Progenitor cell of endocrine pancreas (in vitro differentiated cells): ENCODE measurements at places on chromosomes 5 and 9.

- no peak overlapping the region for H3K4me3 ChIP-seq
- H3K27ac ChIP-seq: no peak overlapping the region
- no peaks in the 10 kb centered on the region for H3K27me3 ChIP-seq
- peaks cover 2% of the 10 kb centered on the region for H3K4me1 ChIP-seq
- H3K36me3 ChIP-seq: peaks cover 7% of the 10 kb centered on the region
Measured at GRCh38 chr9:121671612-121672155, 20.2 kb downstream of the DAB2IP start.

- no peaks in the 10 kb centered on the region for H3K36me3 ChIP-seq
- peaks cover 17% of the 10 kb centered on the region for H3K27me3 ChIP-seq
- no peak overlapping the region for H3K27ac ChIP-seq
- no peak overlapping the region for H3K4me3 ChIP-seq
Measured at GRCh38 chr9:89711866-89712265, 107.1 kb downstream of the GADD45G start.

DNA sequence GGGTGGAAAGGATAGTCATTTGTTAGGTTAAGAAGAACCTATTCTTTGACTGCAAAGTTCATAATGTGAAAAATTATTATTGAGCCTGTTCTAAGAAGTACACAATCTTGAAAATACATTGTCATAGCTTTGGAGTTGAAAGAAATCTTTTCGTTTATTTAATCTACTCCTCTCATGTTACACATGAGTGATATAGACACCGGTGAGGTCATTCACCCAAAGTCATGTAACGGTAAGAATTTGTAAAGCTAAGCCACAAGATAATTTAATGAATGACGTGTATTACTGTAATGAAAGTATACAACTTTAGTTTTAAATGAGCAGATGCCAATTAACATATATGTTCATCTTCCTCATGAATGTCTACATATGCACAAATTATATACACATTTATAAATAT lies 284.1 kb upstream of the PDE4D start:
- H3K27ac ChIP-seq: no peak overlapping the region
- H3K36me3 ChIP-seq: no peaks in the 10 kb centered on the region
- H3K4me1 ChIP-seq: peaks cover 2% of the 10 kb centered on the region
- no peak overlapping the region for H3K4me3 ChIP-seq
- H3K27me3 ChIP-seq: no peaks in the 10 kb centered on the region

DNA sequence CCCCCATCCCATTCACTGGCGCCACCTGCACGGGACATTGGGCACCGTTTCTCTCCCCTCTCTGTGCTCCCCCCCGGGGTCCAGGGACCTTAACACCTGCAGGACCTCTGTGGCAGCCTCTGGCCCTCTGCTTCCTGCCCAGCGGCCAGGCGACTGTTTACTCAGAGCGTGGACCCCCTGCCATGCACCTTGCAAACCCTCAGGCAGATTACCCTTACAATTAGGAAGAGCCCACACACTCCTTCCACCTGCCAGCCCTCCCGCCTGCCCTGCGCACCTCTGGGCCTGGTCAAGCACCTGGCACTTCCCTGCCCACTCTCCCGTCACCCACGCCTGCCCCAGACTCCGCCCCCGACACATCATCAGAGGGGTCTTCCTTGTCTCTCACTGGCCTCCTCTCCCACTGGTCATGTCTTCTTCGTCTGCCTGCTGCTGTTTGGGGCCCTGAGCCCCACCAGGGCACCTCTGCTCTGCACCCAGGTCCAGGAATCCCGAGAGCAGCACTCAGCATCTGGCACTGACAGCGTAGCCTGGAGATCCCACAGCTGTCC lies 281.3 kb upstream of the IRX4 start:
- DNase-seq: no peak
- no peak overlapping the region for H3K4me3 ChIP-seq
- H3K4me1 ChIP-seq: peaks cover 5% of the 10 kb centered on the region
- peaks cover 58% of the 10 kb centered on the region for H3K27me3 ChIP-seq

- peaks cover 5% of the 10 kb centered on the region for H3K4me1 ChIP-seq
- no peak overlapping the region for H3K4me3 ChIP-seq
- H3K27ac ChIP-seq: no peak overlapping the region
- no peak for DNase-seq
- H3K36me3 ChIP-seq: no peaks in the 10 kb centered on the region
Measured at GRCh38 chr5:3741374-3741770, 145.7 kb downstream of the IRX1 start.

GRCh38 chr5:169655353-169655752 lies 18.3 kb downstream of the DOCK2 start:
- DNase-seq: no peak
- H3K36me3 ChIP-seq: no peaks in the 10 kb centered on the region
- no peaks in the 10 kb centered on the region for H3K4me1 ChIP-seq
- H3K27ac ChIP-seq: no peak overlapping the region

DNA sequence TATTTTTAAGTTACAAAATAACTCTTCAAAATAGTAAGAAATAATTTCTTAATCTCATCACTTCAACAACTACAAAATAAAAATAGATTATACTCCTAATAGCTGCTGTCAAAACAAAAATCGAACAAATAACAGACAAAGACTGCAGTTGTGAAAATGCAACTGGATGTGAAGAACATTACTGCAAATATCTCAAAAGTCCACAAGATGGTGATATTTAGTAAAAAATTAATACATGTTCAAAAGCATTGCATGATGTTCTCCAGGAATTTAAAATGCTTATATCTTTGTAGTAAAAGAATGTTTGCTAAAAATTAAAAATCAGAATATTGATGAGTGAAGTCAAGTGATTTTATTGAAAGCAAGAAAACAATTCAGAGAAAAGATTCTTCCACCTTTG lies 66.2 kb downstream of the MPDZ start:
- no peaks in the 10 kb centered on the region for H3K4me1 ChIP-seq
- H3K36me3 ChIP-seq: peaks cover 16% of the 10 kb centered on the region
- no peaks in the 10 kb centered on the region for H3K27me3 ChIP-seq

DNA sequence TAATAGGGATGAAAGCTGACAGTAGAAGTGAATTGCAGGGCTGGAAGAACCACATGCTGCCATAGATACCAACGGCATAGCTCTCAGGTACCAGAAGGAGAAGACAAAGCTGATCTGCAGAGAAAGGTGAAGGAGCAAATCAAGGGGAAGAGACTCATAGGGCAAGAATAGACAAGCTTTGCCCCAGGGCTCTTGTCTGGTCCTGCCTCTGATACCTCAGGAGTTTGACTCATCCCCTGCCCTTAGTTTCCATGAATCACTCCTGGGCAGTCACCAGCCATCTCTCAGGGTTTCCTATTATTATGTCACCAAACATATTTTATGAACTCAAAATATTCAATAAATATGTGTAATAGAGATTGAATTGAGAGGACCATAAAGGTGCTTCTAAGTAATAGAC lies 800.9 kb downstream of the DNAH5 start:
- no peaks in the 10 kb centered on the region for H3K36me3 ChIP-seq
- no peaks in the 10 kb centered on the region for H3K27me3 ChIP-seq
- H3K27ac ChIP-seq: no peak overlapping the region
- DNase-seq: no peak

DNA sequence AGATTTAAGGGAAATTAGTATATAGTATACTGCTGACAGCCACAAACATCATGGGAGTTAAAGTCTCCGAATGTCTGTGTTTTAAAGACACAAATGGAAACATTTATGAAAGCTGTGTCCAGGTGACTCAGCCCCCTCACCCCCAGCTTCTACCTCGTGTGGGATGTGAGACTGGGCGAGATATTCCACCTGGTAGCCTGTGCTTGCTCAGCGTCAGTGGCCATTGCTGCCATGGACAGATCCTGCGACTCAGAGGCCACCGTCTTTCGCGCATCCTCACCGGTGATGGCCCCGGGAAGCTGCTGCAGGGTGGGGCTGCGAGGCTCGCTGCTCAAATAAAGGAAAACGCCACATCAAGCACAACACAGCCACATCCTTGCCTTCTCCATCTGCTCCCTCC lies 31.2 kb upstream of the EXOC3 start:
- H3K4me3 ChIP-seq: no peak overlapping the region
- H3K27me3 ChIP-seq: peaks cover 9% of the 10 kb centered on the region
- no peak for DNase-seq

DNA sequence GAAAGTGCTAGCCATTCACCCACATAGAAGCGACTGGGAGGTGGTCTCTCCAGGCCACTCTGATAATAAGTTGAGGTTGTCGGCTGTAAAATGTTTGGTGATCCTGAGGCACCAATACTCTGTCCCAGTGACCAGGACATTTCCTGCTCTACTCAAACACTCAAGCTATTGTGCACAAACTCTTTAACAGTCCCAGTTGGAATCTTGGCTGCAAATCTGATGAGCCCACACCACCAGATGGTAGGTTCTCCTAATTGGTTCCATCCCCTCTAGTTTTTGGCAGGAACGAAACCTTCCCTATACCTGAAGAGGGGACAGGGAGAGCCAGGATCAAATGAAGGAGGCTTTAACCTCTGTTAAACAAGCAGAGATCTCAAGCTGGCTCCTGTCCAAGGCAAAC lies 14.3 kb downstream of the GRIA1 start:
- no peaks in the 10 kb centered on the region for H3K36me3 ChIP-seq
- no peak for DNase-seq
- H3K4me3 ChIP-seq: no peak overlapping the region
- H3K27ac ChIP-seq: no peak overlapping the region
- no peaks in the 10 kb centered on the region for H3K27me3 ChIP-seq

- no peaks in the 10 kb centered on the region for H3K27me3 ChIP-seq
- H3K4me1 ChIP-seq: peaks cover 9% of the 10 kb centered on the region
- no peak overlapping the region for H3K4me3 ChIP-seq
Measured at GRCh38 chr5:163988566-163988965, 483.1 kb downstream of the MAT2B start.

DNA sequence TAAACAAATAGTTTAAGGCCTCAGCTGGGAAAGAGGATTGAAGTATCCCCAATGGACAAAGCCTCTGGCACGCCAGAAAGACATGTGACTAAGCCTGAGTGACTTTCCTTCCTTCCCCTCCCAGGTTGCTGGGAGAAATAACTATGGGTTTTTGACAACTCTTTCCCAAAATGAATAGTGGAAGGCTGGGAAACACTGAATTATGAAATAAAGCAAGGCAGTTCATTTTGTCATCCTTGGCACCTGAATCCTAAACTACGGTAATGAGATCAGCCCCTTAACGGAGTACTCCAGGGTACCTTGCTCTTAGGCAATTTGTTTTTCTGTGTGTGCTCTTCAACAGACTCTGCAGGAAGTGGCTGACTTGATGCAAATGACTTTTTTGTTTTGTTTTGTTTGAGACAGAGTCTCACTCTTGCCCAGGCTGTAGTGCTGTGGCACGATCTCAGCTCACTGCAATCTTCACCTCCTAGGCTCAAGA lies 75.2 kb downstream of the LMNB1 start:
- DNase-seq: no peak
- H3K36me3 ChIP-seq: peaks cover 18% of the 10 kb centered on the region
- no peak overlapping the region for H3K4me3 ChIP-seq
- H3K27me3 ChIP-seq: no peaks in the 10 kb centered on the region
- H3K4me1 ChIP-seq: peaks cover 21% of the 10 kb centered on the region
- no peak overlapping the region for H3K27ac ChIP-seq

DNA sequence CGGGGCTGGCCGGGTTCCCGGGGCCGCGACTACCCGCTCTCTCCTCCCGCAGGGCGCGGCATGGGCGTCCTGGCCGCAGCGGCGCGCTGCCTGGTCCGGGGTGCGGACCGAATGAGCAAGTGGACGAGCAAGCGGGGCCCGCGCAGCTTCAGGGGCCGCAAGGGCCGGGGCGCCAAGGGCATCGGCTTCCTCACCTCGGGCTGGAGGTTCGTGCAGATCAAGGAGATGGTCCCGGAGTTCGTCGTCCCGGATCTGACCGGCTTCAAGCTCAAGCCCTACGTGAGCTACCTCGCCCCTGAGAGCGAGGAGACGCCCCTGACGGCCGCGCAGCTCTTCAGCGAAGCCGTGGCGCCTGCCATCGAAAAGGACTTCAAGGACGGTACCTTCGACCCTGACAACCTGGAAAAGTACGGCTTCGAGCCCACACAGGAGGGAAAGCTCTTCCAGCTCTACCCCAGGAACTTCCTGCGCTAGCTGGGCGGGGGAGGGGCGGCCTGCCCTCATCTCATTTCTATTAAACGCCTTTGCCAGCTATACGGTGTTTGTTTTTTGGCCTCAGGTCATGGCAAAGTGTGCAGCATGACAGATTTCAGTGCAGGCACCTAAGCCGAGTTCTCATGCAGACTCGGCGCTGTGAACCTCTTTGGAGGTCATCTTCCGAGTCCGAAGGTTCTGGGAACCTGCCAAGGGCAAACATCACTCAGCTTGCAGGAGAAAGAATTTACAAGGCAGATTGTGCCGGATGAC lies 516 bp downstream of the MRPL41 start:
- no peak for DNase-seq
- H3K4me3 ChIP-seq: peak overlapping the region; percentile 75
- peaks cover 8% of the 10 kb centered on the region for H3K4me1 ChIP-seq
- peaks cover 12% of the 10 kb centered on the region for H3K36me3 ChIP-seq

DNA sequence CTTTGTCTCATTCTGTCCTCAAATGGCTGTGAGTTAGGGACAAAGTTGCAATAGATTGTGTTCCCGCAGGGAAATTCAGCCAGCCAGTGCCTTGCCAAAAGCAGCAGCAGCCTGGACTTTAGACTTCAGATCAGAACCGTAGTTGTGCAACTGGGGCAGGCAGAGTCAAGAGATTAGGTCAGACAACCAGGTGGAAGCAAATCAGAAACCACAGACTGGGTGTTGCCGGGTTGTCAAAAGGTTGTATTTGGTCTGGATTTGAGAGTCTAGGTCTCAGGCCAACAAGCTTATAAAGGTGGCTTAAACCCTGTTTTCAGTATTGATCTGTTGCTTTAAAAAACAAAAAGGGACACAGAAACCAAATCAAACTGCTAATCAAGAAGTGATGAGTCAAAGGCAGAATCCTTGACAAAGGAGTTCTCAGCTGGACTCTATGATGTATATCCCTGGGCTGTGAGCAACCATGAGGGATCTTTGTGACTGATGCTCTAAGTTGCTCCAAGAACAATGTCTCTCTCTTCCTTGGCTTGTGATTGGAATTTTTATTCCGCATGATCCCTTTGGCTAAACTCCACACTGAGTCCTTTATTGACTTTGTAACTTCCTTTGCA lies 20.9 kb downstream of the RFK start:
- no peaks in the 10 kb centered on the region for H3K27me3 ChIP-seq
- H3K27ac ChIP-seq: no peak overlapping the region
- H3K4me3 ChIP-seq: no peak overlapping the region
- peaks cover 37% of the 10 kb centered on the region for H3K4me1 ChIP-seq
- H3K36me3 ChIP-seq: no peaks in the 10 kb centered on the region
- DNase-seq: no peak

- DNase-seq: no peak
- H3K27me3 ChIP-seq: no peaks in the 10 kb centered on the region
- peak overlapping the region; percentile 81 for H3K4me3 ChIP-seq
- H3K36me3 ChIP-seq: peaks cover 10% of the 10 kb centered on the region
- H3K27ac ChIP-seq: peak overlapping the region; percentile 89
Measured at GRCh38 chr5:178131446-178131996, 707 bp downstream of the RMND5B start.

DNA sequence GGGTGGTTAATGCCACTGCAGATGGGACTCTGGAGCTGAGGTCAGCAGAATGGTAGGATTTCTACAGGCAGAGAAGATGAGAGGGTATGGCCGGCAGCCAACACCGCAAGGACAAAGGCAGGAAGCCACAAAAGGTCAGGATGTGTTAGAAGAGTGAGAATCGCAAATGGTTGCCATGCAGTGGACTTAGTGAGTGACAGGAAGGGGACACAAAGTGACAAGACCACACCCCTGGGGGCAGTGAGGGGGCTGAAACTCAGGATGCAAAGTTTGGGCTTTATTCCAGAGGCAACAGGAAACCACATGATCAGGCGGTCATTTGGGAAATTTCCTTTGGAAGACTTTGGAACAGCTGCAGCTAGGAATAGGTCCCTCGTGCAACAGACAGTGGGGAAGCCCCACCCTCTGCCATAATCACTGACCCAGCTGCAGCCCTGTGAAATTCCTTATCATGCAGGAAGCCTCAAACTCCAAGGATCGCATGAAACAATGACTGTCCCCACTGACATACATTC lies 14.2 kb upstream of the CCDC180 start:
- no peak overlapping the region for H3K4me3 ChIP-seq
- H3K27me3 ChIP-seq: no peaks in the 10 kb centered on the region
- H3K36me3 ChIP-seq: peaks cover 19% of the 10 kb centered on the region
